NCI-H526 (cell line): ENCODE measurements at places on chromosomes 1 and 21.

DNA sequence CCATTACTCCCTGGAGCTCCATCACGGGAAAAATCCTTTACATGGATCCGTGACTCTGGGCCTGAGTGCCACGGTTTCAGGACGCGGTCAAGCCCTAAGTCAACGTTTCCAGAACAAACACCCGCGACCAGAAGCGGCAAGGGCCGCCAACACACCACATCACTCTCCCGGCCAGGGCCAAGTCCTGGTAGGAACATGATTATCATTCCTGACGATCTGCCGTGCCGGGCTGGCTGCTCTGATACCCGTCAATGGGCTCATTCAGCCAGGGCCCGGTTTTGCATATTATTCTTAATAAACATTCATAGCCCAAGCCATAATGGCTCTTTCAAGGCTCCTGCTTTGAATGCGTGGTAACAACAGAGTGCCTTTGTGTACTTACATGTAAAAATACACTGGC lies 44.6 kb upstream of the SIM2 start:
- DNase-seq, result peak; percentile 99

DNA sequence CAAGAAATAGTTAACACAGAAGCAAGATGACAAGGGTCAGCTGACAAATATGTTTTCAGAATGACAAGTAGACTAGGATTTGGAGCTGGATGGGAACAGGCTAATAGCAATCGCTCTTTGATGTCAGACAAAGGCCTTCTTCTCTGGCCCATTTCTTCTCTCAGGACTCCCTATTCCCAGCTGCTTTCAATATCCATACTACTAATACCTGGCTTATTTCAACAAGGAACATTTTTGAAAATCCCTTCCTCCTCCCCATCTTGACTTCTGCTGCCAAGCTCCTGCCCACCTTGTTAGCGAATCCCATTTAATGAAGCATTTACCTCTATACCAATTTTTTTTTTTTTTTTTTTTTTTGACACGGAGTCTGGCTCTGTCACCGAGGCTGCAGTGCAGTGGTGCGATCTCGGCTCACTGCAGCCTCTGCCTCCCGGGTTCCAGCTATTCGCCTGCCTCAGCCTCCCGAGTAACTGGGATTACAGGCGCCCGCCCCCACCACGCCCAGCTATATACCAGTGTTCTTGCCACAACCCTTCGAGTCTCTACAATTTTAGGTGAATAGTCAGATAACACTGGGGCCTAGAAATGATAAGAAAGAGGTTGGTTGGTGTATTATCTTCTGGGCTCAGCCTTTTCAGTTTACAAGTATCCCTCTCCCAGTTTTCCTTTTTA lies 68.4 kb downstream of the MACF1 start:
- no peak for DNase-seq

GRCh38 chr1:184385865-184386311 lies 941 bp upstream of the C1orf21 start:
- DNase-seq, result peak; percentile 61

GRCh38 chr1:220957233-220957605 lies 78.0 kb downstream of the HLX start:
- DNase-seq, result no peak

- DNase-seq, result no peak
These were observed 35.5 kb downstream of the PLA2G4A start for GRCh38 chr1:186864296-186864695.

DNA sequence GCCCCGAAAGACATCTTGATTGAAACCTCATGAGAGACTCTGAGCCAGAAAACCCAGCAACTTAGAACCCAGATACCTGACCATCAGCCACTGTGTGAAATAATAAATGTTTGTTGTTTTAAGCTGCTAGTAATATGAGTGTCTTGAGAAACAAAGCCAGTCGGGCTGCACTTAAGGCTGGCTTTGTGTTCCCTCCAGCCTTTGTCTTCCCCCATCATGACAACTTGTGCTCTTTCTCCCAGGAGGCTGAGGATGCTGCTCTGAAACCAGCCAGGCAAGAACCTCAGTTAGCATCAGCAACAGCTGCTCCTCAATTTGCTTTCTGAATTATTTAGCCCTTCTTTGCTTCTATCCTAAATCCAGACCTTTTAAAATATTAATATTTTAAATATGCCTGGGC lies 78.2 kb downstream of the SLC16A1 start:
- no peak for DNase-seq

DNA sequence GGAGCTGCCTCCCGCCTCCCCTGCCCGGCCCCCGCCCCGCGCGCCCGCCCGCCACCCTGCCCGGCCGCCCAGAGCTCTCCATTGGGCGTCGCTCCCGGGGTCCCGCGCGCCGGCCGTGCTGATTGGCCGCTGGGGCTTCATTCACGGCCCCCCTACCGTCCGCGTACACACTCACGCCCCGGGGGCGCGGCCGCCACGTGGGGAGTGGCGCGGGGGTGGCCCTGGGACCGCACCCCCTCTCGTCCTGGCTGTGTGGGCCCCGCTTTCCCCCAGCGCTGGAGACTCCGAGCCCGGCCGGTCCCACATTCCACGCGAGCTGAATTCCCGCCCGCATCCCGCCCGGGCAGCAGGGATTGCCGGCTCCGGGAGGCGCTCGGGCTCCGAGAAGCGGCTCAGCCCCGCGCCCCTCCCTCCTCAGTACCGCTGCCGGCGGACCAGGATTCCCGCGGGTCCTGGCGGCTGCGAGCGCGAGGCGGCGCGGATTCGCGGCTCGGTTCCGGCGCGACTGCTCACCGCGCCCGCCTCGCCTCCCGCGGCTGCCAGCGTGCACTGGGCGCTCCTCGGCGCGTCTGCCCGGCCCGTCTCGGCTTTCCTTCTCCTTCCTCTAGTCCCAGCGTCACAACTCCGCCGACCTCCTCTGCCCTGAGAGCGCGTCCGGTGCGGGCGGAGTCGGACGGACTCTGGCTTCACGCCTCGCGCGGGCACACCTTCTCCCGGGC lies 450 bp upstream of the POU3F1 start:
- DNase-seq, result peak; percentile 80

DNA sequence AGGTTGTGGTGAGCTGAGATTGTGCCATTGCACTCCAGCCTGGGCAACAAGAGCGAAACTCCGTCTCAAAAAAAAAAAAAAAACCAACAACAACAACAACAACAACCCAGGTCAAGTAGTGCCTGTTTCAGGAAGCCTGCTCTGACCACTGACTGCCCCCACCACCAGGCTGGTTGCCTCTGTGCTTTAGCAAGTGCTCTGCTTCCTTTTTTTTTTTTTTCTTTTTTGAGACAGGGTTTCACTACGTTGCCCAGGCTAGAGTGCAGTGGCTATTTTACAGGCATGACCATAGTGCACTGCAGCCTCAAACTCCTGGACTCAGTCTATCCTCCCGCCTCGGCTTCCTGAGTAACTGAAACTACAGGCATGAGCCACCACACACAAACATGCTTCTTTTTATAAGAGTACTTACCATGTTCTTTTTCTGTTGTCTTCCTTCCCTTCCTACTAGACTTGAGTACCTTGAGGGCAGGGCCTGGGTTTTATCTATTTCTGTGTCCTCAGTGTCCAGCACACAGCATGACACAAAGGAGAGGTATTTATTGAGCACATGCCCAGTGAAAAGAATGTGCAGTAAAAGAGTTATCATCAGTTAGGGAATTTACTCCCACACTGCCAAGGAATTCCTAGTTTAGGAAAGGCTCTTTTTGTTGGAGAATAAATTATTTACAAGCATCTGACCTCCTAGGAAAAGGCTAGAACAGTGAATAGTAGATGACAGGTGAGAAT lies 9.9 kb upstream of the COA7 start:
- no peak for DNase-seq

GRCh38 chr21:39669976-39670661 lies 57.4 kb downstream of the B3GALT5 start:
- no peak for DNase-seq

GRCh38 chr1:236654957-236655356 lies 31.3 kb upstream of the ACTN2 start:
- DNase-seq, result no peak

- DNase-seq, result no peak
These were observed 69.7 kb downstream of the NFIA start for GRCh38 chr1:61152066-61152465.

DNA sequence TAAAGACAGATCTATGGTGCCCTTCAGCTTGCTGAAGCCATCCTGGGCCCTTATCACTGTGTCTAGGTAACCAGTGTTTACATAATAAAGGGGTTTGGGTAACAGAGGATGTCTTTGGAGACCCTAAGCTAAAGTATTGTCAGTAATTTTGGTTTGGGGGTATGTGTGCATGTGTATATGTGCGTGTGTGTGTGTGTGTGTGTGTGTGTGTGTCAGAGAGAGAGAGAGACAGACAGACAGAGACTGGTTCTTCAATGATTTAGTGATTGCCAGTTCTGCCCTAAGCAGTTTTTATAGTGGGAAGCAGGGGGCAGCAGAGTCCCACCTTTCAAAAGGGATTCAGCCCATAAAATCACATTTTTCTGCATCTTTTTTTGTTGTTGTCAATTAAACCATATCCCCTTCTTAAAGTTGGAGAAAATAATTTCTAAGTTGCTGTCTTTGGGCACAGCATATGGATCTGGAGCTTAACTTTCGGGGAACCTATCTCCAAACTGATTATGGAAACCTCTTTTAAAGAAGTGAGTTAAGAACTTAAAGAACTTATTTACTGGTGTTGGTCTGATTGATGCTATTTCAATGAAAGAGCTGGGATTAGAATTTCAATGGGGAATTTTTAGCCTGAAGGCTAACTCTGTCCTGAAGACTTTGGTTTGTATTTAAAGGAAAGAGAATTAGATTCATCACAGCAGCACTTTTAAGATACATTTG lies 51.1 kb downstream of the ZNF326 start:
- DNase-seq, result peak; percentile 37

DNA sequence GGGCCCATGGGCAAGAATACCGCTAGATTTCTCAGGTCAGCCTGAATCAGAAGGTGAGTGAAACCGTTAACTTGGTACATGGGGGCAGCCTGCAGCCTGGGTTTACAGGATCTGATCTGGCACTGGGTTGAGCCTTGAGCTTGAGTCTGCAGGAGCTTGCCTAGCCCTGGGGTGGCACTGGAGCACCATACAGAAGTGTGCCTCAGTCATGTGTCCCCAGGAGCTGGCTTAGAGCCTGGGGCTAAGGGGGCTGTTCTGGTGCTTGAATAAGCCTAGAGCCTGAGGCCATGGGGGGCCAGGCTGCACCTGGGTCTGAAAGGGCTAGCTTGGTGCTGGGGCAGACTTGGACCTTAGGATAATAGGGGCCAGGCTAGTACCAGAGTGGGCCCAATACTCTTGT lies 457.2 kb upstream of the PBX1 start:
- no peak for DNase-seq

DNA sequence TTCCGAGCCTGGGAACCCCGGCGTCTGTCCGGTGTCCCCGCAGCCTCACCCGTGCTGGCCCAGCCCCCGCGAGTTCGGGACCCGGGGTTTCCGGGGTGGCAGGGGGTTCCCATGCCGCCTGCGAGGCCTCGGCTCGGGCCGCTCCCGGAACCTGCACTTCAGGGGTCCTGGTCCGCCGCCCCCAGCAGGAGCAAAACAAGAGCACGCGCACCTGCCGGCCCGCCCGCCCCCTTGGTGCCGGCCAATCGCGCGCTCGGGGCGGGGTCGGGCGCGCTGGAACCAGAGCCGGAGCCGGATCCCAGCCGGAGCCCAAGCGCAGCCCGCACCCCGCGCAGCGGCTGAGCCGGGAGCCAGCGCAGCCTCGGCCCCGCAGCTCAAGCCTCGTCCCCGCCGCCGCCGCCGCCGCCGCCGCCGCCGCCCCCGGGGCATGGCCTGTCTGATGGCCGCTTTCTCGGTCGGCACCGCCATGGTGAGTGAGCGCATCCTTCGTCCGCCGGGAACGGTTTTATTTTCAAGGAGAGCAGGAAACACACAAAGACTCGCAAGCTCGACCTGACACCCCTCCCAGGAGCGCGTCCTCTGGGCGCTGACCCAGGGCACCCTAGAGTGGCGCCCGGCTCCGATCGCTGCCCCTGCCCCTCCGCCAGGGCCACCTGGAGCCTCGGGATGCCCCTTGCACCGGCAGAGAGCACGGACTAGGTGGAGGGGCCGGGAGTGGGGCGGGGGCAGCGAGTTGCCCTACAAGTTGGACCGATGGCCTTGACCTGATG lies at the start of gene ABCG1:
ABCG1 (plus strand) TSS at position 305 of the 770 bp plus-strand sequence; CDS start at position 428, 123 bp downstream.
- DNase-seq, result peak; percentile 80

DNA sequence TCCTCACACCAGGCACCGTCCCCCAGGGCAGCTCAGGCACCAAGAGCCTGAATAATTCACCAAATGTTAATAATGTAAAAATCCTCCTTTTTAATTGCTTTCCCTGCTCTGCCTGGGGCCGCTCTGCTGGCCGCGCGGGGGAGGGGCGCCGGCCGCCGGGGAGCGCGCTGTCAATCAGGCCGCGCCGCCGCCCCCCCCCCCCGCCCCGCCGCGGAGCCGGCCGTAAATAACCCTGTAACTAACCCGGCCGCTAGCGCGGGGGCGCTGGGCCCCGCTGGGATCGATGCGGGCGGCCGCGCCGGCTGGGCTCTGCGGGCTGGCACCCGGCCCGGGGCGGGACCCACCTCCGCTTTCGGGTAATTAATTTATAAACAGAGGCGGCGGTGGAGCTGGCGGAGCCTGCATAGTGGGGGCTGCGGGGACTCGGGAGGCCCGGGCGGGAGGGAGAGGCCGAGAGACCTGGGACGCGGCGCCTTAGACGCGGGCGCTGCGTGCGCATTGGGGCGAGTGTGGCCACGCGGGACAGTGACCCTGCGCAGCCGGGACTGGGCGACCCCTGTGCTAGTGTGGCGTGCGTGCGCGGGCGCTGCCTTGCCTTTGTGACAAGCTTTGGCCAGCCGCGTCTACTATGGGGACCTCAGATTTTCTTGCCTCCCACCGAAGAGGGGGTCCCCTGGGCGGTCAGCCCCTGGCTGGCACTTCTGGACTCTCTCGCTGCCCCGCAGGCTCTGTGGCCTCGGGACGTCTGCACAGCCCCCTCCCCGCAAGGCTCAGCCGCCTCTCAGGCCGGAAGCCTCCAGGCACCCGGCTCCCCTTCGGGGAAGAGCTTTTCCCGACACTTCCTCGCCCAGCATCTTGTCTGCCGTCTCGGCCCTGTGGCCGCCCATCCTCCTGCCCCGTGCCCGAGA lies 16.6 kb downstream of the SAMD11 start:
- DNase-seq, result peak; percentile 82

GRCh38 chr1:220928320-220928719 lies 49.1 kb downstream of the HLX start:
- no peak for DNase-seq

GRCh38 chr1:229225331-229225782 lies 45.6 kb upstream of the RAB4A start:
- DNase-seq, result no peak

- DNase-seq, result no peak
These were observed at the start of gene PDZK1IP1 for GRCh38 chr1:47189844-47190508. Gene PDZK1IP1, minus strand, starts transcription at chr1:47190036. Its CDS starts 104 bp downstream, at chr1:47189932.

- DNase-seq, result no peak
These were observed 304.1 kb upstream of the USP24 start for GRCh38 chr1:55519276-55519675.

GRCh38 chr1:23607944-23608343 lies 48.6 kb upstream of the ID3 start:
- DNase-seq, result no peak

GRCh38 chr1:159838715-159839114 lies 12.0 kb downstream of the SLAMF8 start:
- no peak for DNase-seq
